Stimulated activated CD4-positive, alpha-beta T cell treated with anti-CD3 and anti-CD28 coated beads, TNF-alpha, amount 100 ng/mL, for 48 hours (primary cell): ENCODE measurements at places on chromosomes 7 and 10.

DNA sequence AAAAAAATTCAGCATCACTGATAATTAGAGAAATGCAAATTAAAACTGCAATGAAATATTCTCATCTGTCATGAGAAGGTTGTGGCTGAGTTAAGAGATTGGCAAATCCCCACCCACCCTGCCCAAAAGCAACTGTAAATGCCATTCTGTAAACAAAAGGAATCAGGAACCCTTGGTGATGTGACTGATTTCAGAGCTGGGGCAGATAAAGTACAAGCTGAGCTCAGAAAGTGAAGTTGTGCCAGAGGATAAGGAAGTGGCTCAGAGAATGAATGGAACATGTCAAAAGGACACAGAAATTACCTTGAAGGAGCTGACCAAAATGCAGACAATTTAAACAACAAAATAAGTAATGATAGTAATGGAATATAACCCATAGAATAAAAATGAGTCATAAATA is 32.7 kb upstream of the ARMS2 start:
- no peak for DNase-seq

- DNase-seq, result no peak
Measured at GRCh38 chr7:27165089-27165995, at the start of gene HOXA9. HOXA9 (minus strand) TSS chr7:27165537; CDS start chr7:27165457, 80 bp downstream.

DNA sequence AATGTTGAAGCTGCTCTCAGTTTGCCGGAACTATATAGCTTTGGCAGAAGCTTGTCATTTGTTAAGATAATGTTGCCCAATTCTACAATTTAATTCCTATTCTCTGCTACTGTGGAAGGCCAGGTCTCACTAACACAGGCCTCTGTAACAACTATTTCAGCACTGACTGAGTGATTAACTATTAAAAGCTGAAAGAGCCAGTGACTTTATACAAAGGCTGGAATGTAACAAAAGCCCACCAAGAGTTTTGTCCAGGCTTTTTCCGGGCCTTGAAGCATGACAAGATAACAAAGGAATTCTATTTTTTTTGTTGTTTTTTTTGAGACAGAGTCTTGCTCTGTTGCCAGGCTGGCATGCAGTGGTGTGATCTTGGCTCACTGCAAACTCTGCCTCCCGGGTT is 795.6 kb downstream of the PHTF2 start:
- DNase-seq, result no peak

GRCh38 chr7:94559972-94560371 is 50.4 kb downstream of the CASD1 start:
- DNase-seq, result no peak

DNA sequence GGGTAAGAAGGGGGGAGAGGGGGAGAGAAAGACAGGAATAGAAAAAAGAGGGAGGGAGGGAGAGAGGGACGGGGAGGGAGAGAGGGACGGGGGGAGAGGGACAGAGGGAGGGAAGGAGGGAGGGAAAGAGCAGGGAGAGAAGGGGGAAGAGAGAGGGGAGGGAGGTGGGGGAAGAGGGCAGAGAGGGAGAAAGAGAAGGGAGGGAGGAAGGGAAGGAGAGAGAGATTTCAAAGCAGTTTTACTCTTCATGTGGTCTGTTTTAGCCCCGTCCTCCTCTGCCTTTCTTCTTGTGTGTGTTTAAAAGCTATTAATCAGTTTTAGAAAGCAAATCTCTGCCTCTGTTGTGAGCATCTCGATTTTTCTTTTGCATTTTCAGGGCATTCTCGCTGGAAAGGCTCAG is 237.0 kb downstream of the WDR37 start:
- DNase-seq, result no peak

GRCh38 chr10:4693967-4694366 is 132.0 kb upstream of the AKR1E2 start:
- DNase-seq, result no peak

GRCh38 chr7:33048257-33048656 is 14.3 kb downstream of the NT5C3A start:
- no peak for DNase-seq

DNA sequence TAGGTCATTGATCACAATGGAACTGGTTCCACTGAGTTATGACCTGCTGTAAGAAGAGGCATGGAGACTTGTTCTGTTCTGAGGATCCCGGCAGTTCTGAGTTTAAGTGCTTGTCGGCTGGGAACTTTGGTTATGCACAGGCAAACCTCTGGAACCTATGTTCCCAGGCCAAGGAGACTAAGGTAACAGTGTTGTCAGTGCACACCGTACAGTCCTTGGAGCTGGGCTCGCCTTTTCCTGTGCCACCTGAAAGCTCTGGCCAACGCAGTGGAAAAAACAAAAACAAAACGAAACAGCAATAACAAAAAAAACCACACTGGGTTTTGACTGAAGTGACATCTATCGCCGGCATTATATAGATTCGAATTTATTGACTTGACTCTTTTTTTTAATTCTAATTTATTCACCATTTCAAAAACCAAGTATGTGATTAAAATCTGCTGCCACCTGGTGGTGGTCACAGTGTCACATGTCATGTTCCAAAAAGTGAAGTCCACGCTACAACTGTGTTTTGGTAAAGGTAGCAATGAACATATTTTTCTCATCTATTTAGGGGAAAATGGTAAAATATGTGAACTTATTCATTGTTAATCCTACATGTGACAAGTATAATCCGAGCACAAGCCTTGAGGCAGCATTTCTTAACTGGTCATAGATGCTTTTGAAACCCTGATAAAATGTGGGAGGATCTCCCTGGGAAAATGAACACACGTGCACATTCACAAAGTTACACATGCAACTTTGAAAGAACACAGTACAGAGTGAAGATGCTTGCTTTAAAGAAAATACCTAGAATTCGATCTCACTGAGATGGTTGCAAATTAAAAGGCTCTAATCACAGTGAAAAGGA is 113.8 kb upstream of the PPP2R2D start:
- DNase-seq, result no peak

DNA sequence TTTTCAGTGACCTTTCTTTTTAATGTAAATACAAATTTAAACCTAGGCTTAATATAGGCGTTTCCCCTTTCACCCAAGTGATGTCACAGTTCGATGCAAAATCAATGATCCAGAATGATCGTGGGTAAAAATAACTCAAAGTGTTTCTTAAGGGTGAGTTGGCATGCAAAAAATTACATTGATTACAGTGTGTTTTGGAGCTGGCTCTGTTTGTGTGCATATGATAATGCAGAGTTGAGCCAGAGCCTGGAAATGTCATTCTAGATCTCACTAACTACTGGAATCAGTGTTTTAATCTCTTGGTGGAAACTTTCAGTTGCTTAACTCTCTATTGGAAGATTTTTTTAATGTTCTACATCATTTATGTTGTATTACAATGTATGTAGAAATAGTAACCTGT is 72.5 kb upstream of the MXI1 start:
- DNase-seq, result no peak

- peak; percentile 32 for DNase-seq
Measured at GRCh38 chr10:22436526-22436892, 91.2 kb downstream of the SPAG6 start.

DNA sequence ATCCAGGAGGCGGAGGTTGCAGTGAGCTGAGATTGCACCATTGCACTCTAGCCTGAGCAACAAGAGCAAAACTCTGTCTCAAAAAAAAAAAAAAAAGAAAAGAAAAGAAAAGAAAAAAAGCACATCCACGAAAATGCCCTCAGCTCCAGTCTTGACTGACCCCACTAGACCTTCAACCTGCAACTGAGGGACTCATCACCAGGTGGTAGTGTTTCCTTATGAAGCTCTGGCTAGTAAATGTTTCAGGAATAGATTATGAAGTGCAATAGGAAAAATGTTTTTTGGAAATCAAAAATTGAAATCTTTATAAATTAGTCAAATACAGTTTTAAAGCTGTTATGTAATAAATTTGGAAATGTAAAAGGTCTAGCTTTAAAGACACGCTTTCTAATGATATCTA is 22.4 kb downstream of the TLL2 start:
- DNase-seq, result no peak

- DNase-seq, result peak; percentile 73
Measured at GRCh38 chr10:73940634-73941221, 29.8 kb downstream of the PLAU start.

DNA sequence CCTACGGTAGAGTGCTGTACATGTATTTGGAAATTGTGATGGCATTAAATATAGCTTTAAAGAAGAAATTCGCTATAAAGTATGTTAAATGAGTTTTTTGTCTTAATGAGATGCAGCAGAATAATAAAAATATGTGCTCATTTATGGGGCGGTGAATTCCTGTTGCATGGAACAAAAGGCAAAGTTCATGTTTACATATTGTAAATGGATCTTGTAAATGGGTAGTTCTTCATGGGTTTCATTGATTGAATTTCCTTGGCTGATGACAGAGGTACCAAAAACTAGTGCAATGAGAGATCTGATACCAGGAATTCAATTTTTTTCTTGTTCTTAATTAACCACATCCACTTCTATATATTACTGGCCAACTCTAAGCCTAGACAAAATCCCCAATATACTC is 284.2 kb downstream of the SUGCT start:
- DNase-seq, result no peak

DNA sequence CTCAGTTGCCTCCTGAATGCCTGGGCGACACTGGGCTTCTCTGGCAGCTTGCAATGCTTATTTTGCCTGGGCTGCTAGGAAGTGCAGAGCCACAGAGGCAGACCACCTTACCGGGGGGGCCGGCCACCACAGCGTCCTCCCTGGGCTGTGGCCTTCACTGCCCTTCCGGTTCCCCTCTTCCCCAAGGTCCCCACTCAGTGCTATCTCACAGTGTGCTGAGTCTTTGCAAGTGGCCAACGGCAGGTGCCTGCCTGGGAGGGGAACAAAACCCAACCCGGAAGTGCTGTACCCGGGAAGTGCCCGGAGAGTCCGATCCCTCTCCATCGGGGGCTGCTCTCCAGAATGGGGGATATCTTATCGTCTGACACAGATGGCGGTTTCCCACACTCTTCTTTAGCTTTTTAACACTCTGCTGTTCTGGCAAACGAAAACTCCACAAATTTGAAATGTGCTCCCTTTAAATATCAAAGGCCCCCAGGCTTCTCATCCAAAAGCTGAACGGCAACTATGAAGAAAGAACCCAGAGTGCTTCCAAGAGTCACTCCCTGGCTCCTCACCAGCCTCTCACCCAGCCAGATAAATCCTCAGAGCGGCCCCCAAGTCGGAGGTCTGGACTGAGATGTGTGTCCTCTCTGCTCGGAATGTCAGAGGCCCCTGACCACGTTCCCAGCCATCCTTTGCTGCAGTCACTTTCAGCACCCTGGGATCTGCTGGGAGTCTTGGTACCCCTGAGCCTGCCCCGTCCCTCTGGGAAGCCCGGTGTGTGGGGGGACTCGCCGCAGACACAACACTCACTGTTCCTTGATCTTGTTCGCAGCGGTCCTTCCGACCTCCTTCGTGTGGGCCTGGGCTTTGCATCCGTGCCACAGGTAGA is 165.1 kb downstream of the SVIL start:
- no peak for DNase-seq

- DNase-seq, result no peak
Measured at GRCh38 chr10:66575251-66575855, 350.5 kb upstream of the LRRTM3 start.

- no peak for DNase-seq
Measured at GRCh38 chr10:126115886-126116285, 219.5 kb downstream of the FANK1 start.

DNA sequence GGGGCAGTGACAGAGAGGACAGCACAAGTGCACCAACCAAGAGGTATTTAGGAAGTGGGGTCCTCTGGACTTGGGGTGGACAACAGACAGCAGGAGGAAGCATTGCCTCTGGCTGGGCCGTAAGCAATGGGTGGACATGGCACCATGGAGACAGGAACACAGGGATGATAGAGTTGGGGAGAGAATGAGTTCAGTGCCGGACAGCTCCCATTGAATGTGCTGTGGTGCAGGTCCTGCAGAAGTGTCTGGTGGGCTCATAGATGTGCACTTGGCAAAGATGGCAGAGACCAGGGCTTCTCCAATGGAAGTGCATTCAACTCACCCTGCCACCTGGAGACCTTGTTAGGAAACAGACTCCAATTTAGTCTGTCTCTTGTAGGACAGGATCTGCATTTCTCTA is 341.5 kb upstream of the ZMIZ1 start:
- DNase-seq, result no peak

DNA sequence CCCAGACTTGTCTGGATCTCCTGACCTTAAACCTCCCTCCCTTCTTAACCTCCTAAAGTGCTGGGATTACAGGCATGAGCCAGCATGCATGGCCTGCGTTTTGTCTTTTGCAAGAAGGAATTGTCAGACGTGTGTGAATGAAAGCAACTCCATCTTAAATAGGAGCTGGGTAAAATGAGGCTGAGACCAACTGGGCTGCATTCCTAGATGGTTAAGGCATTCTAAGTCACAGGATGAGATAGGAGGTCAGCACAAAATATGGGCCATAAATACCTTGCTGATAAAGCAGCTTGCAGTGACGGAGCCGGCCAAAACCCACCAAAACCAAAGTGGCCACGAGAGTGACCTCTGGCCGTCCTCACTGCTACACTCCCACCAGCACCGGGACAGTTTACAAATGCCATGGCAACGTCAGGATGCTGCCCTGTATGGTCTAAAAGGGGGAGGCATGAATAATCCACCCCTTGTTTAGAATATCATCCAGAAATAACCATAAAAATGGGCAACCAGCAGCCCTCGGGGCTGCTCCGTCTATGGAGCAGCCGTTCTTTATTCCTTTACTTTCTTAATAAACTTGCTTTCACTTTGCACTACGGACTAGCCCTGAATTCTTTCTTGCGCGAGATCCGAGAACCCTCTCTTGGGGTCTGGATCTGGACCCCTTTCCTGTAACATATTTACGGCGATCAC is 41.2 kb upstream of the SDK1 start:
- DNase-seq, result no peak

DNA sequence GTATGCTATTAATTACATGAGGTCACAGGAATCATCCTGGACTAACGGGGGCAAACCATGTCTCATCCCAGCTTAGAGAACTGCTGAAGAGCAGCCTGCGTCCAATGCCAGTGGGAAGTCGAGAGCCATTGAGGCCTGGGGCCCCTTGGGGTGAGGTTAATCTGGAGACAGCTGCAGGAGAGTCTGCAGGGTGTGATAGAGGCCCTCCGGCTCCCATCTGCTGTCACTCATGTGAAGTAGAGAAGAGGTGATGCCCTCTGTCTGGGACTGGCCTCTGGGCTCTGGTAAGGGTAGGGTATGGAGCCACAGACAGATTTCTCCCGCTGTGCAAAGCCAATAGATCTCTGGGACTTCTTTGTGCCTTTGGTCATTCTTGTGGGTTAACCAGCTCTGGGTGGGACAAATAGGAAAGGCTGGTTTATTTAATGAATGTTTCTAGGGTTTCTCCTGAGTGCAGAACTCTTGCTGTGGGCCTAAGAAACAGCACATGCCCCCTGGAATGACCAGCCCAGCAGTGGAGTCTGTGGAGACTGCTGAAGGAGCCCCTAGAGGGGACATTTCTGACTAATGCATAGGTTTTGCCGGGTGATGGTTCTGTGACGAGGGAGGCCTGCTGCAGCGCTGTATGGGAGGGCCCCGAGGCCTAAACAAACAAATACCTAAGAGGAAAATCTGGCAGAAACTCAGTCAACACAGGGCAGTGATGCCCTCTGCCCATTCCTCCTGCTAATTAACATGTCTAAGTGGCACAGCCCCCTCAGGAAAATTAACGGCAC is 34.5 kb downstream of the CRHR2 start:
- DNase-seq, result no peak

- no peak for DNase-seq
Measured at GRCh38 chr10:16626697-16627096, 105.0 kb upstream of the C1QL3 start.
